Fibroblast of skin of back (primary cell): ENCODE measurements at places on chromosomes 5 and 9.

DNA sequence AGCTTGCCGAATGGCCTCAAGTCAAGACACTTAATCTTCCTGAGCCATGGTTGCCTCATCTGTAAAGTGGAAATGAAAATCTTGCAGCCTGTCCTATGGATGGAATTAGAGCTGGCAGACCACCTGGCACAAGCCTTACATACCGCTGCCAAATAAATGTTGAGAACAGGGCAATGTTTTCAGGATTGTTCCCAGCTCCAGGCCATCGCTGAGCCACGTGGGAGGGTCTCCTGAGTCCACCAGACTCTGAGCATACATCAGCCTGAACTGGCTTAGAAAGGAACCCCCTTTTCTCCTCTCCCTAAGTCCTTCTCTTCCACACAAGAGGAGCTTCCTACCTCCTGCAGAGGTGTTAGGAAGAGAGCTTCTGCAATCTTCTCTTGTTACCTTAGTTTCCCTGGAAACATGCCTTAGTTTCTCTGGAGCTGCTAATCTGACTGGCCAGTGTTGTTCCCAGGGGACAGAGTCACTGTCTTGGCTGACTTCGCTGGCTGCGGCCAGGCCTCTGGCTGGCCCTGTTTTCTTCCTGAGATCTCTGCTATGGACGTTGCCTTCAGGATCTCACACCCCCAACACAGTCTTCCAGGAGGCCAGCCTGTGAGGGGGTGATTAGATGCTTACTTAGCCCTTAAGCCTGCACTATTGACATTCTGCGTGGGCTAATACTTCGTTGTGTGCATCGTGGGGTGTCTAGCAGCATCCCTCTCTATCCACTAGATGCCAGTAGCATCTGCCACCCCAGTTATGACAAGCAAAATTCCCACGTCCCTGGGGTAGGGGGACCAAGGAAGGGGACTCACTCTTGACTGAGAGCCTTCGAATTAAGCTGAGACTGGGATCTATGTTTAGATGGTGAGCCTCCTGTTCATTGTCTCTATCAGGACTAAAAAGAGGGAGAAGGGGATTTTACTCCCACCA lies 62.2 kb downstream of the BOD1 start:
- no peak for DNase-seq

GRCh38 chr5:59685793-59686192 lies 207.7 kb downstream of the PDE4D start:
- no peak for DNase-seq

GRCh38 chr5:141478321-141478945 lies 2.7 kb downstream of the PCDHGC3 start:
- peak; percentile 62 for DNase-seq

DNA sequence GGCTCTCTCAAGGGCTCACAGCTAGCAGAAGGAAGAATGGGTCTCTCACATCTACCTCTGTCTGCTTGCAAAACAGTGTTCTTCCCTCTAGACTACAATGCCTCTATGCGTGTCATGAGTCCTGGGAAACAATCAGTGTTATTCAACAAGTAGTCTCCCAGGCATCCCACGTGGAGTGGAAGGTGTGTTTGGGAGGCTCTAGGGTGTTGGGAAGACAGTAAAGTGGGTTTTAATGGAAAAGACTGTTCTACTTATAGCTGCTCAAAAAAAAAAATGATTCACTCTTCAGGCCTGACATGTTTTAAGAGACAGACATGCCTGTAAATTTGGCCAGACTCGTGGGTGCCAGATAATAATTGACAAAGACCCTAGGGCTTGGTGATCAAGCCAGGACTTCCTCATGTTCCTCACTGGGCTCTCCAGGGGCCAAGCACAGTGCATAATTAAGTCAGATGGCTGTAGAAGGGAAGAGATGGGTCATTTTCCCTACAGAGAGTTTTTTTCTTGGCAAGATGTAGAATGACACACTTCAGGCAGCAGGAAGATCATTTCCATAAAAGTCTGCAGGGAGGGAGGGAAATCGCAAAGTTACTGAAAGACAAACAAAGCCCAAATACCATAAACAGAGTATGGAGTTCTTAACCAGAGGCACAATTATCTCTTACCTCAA lies 246.4 kb downstream of the ACTL7B start:
- DNase-seq = peak; percentile 87

DNA sequence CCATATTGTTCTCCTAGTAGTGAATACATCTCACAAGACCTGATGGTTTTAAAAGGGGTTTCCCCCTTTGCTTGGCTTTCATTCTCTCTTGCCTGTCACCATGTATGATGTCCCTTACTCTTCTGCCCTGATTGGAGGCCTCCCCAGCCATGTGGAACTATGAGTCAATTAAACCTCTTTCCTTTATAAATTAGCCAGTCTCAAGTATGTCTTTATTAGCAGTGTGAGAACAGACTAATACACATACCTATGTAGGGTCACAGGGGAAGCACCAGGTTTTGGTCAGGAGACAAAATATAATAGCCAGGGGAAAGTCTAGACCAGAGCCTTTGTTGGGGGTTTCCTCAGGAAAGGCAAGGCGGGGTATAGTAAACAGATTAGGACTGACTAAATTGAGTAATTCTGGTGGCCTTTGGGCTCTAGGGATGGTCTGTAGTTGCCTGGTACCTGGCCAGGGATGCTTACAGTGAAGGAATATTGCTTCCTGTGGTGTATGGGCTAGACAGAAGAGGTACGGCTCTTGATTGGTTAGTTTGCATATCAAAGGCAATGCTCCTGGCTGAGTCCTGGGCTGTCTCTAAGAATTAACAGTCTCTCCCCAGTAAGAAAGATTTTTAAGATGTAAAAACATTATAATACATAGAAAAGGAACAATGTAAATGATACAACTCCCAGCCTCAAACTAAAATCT lies 254.5 kb downstream of the ELAVL2 start:
- DNase-seq = no peak

DNA sequence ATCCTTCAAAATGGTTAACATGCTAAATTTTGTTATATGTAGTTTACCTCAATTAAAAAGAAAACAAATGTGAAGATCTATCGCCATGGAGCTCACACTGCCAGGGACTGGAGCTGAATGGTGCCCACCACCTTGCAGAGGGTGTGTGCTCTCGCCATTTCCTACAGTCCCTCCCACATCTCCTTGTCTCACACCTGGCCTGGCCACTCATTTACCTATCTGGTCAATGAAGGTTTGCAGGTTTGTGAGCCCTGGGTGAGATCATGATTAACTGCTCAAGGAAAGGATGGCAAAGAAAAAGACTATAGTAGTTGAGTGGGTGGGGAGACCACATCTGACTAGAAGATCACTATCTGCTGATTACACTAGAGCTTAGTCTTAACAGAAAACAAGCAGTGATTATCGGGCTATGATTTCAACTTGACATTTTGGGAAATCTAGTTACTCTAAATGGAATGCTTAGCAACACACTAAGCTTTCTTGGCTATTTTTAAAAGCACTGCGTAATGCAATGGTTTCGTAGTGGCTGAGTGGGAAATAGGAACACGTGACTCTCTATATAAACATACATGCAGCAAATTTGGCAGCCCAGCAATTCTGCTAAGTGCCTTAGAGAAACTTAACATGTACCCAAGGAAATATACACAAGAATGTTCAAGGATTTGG lies 27.3 kb downstream of the PUM3 start:
- DNase-seq = peak; percentile 22

- DNase-seq = no peak
Measured at GRCh38 chr5:8628521-8628920, 759.6 kb downstream of the MTRR start.

DNA sequence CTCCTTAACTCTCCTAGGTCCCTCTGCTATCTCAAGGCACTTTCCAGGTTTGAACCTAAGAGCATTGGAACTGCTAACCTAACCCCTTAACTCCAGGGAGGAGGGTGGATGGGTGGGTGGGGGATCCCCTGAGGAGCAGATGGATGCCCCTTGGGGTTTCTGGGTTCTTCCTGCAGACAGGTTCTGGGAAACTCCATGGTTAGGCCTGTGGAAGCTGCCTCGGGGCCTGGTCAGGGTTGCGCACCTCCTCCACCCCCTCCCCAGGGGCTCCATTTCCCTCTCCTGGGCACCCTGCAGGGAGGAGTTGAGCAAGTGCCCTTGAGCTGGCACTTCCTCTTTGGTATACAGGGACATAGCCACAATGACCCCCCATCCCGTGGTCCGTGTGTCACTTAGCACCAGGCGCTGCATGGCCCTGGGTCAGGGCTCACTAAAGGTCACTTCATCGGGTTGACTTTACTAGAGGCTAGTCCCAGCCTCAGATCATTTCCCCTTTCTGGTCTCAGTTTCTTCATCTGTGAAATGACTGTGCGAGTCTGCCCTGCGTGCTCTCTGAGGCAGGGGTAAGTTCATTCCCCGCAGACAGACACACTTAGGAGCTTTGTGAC lies 16.0 kb downstream of the CXXC5 start:
- DNase-seq = no peak

DNA sequence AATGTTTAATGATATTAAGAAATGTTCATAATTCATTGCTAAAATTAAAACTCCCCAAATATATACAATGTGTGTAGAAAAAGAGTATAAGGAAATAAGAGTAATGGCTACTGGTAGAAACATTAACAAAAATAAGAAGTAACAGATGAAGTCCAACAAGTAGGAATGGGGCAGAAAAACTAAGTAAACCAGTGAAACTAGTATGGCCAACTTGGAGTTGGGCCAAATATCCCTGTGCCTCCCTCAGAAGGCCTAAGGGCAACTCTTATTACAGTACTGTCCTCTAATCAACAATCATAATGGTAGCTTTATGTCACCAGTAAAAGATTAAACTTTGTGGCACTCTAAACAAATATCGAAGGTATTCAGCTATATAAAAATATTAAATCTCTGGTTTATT lies 93.5 kb downstream of the SSBP2 start:
- peak; percentile 6 for DNase-seq

GRCh38 chr5:61330845-61331406 lies 1.1 kb upstream of the ZSWIM6 start:
- DNase-seq = peak; percentile 70

GRCh38 chr5:78326930-78327329 lies 32.4 kb upstream of the AP3B1 start:
- DNase-seq = no peak

DNA sequence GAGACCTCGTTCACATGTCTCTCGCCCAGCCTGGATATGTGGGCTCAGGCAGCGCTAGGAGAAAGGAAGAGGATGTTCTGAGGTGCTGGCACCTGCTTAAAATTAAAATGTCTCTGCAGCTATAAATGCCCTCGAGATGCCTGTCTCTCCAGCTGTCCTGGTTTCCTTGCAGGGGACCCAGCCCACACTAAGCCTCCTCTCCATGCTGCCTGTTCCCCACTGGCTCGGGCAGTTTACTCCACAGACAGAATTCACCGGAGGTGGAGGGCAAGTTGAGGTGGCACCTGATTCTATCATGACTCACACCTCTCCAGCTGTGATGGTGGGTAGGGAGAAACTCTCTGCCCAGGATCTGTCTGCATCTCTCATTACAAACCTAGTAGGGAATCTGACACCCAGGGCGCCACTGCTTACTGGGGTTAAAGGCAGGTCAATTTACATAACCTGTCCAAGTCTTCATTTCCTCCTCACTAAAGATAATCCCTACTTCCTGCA lies 420.9 kb downstream of the SPOCK1 start:
- DNase-seq = peak; percentile 27

GRCh38 chr5:136332223-136333015 lies 32.9 kb downstream of the TRPC7 start:
- DNase-seq = no peak

DNA sequence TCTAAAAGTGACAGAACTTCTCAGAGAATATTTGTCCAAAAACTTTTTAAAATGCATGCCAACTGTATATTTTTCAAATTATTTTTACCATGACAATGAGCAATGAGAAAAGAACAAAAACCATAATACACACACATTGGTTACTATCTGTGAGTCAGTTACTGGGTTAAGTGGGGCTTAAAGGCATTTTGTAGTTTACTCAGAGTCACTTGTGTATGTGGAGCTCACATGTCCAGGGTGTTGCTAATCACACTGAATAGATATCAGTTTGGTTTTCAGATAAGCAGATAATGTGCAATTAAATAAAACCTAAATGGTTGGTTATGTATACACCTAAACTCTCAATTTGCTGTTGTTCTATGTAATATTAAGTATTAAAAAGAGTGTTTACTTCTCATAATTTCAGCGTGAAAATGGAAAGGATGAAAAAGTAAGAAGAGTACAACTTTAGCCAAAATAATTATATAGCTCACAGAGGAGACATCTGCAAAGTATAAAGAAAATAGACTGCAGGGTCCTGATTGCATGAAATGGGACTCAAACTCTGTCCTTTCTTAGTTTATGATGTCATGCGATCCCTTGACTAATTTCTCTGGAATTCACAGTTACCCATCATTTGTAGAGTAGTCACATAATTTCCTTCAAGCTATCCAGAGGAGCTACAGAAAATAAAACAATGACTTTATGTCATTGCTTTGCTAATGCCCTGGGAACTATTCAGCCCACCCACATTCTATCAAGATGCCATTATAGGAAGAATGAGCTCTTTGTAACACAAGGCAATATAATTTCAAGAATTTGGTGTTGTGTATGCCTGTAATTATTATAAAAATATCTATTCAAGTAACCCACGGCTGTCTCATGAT lies 388.0 kb upstream of the ZNF608 start:
- DNase-seq = peak; percentile 98

DNA sequence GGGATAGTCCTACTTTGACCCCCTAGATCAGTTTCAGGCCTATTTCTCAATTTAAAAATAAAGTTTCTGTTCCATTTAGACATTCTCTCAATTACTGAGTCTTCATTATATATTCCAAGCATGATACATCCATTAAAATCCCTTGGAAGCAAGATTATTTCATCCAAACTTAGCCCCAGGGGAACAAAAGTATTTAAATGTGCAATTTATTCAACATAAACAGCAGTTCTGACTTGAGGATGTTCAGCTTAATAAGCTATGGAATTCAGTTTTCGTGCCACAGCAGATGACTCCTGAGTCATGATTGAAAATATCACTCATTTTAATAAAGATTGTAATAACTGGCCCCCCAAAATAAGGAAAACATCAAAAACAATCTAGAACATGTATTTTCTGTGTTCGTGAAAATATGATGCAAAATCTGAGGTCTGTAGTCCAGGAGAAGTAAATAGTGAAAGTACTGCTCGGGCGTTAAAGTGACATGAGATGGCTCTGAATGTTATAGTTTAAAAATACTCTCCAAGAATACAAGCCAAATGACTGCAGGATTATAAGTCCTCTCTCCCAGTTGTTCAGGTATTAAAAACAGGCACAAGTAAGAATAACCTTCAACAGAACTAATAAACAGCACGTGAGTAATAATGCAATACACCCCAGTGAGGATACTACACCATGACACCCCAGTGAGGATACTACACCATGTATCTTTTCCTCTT lies 67.1 kb downstream of the RETREG1 start:
- peak; percentile 83 for DNase-seq

DNA sequence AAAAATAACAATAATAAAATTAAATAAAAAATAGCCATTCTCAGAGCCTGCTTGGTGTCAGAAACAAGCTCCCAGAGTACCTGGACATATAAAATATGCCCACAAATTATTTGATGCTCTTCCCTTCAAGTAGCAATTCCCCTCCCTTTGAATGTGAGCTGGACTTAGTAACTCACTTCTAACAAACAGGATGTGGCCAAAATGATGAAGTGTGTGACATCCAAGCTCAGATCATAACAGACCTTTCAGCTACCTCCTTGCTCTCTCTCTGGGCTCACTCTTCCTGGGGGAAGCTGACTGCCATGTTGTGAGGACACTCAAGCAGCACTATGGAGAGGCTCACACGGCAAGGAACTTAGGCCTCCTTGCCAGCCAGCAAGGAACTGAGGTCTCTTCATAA lies 69.0 kb downstream of the SPRY4 start:
- DNase-seq = no peak

- DNase-seq = peak; percentile 58
Measured at GRCh38 chr9:96655198-96655851, at the start of gene PRXL2C. Gene PRXL2C, minus strand, starts transcription at chr9:96655317. Its CDS starts 36 bp downstream, at chr9:96655281.
